ENCODE measurements at places on chromosomes 7 and 10.
A peak's percentile ranks its signal among the peaks of the same experiment; 100 is the strongest.

- no peak for DNase-seq
Observed at GRCh38 chr10:17993361-17993760, 41.6 kb downstream of the SLC39A12 start.

DNA sequence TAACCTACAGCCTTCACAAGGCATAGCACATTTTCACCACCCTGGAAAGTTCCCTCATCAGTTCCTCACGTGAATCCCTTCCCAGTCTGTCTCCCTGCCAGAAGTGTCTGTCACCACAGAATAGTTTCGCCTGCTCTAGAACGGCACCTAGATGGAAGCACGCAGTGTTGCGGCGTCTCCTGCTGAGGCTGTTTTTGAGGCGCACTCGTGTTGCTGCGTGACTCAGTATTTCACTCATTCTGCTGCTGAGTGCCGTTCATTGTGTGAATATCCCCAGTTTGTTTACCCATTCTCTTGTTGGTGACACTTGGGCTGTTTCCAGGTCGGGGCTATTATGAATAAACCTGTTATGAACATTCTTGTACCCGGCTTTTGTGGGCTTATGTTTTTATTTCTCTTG, 12.8 kb downstream of the NOS3 start:
- peak; percentile 70 for DNase-seq

DNA sequence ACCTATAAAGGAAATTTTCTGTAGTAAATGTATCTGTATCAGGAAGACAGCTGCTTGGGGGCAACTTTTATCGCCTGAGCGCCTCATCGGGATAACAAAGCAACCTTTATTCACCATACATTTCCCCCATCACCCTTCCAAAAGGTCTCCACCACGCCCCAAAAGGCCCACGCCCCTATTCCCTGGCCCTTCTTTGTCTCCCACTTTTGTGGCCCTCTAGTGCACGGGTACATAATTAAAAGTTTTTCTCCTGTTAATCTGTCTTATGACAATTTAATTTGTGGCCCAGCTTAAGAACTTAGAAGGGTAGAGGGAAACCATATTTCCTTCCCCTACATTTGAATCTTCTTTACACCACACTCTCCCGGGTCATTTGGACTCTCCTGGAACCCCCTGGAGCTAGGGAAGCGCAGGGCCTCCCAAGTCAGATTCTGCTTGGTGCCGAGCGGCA, 625 bp downstream of the RP9 start:
- no peak for DNase-seq

GRCh38 chr7:34365611-34366010, 292.4 kb upstream of the NPSR1 start:
- DNase-seq, result no peak

DNA sequence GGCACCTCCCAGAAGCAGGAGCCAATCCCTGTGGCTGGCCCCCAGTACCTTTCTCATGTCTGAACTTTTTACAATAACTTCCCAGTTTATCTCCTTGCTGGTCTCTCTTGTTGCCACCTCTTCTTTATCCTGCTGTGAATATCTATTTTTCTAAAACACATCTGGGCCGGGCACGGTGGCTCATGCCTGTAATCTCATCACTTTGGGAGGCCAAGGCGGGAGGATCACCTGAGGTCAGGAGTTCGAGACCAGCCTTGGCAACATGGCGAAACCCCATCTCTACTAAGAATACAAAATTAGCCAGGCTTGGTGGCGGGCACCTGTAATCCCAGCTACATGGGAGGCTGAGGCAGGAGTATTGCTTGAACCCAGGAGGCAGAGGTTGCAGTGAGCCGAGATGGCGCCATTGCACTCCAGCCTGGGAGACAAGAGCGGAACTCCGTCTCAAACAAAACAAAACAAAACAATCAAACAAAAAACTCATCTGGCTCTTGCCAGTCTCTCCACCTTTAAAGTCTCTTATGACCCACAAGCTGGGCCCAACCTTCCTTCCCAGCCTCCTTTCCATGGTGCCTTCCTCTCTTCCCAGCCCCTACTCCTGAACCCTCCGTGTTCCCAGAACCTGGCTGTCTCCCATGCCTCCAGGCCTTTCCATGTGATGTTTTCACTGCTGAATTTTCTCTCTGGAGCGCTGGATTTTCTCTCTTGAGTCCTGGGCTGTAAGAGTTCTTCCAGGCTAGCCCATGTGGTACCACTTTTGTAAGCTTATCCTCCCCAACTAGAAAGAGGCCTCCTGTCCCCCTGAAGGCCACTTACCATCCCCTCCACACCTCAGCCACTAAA, 51.3 kb downstream of the HIP1 start:
- no peak for DNase-seq

- DNase-seq, result no peak
Observed at GRCh38 chr7:97019710-97020225, 4.9 kb downstream of the DLX5 start.

GRCh38 chr10:19570120-19570519, 246.1 kb upstream of the PLXDC2 start:
- no peak for DNase-seq

- no peak for DNase-seq
Observed at GRCh38 chr10:117936976-117937375, 109.8 kb downstream of the RAB11FIP2 start.

- DNase-seq, result no peak
Observed at GRCh38 chr10:49353895-49354566, 41.9 kb downstream of the DRGX start.

DNA sequence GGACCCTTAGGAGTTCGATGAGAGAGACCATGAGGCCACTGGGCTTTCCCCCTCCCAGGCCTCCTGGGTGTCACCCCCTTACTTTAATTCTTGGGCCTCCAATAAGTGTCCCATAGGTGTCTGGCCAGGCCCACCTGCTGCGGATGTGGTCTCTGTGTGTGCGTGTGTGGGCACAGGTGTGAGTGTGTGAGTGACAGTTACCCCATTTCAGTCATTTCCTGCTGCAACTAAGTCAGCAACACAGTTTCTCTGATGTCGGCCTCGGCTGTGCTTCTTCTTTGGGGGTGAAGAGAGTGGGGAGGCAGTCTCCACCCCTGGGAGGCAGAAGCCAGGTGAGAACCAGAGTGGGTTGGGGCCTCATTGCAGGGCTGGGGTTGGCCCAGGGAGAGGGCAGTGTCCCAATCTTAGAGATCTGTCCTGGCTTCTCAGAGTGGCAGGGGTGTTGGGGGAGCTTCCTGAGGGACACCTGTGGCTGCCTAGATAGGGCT, 1.5 kb downstream of the PVRIG start:
- no peak for DNase-seq

DNA sequence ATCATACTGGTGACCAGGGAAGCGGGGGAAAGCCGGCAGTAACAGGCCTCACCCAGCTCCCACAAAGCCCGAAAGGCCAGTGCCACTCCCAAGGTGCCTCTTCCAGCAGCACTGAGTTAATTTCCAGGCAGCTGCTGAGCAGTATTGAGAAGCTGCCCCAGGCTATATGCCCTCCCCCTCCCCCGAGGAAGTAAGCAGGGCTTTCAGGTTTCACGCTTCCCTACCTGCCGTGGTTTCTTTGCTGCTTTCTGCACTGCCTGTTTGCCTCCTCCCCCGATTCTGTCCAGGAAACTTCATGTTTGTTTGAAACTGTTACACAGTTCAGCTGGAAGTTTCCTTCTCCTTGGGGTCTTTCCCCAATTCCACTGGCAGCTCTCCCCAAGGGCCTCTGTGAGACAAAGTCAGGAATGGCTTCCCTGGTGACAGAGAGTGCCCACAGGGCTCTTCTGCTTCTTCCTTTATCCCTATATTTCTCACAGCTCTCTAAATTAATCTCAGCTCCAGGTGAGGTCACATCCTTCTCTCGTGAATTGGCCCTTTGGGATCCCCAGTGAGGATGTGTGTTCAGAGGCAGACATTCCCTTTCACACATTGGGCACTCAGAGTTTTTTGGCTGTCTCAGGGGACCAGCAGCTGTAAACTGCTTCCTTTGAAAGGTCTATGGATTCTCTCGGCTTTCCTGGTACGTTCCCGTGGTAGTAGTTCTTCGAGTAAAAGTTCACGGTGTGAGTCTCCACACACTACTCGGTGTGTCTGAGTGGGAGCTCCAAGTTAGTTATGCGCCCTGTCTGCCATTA, 19.4 kb downstream of the C1GALT1 start:
- DNase-seq, result peak; percentile 53

- no peak for DNase-seq
Observed at GRCh38 chr7:30905078-30906012, 6.3 kb upstream of the AQP1 start.

- DNase-seq, result no peak
Observed at GRCh38 chr10:29026065-29026797, 262.6 kb upstream of the LYZL1 start.

DNA sequence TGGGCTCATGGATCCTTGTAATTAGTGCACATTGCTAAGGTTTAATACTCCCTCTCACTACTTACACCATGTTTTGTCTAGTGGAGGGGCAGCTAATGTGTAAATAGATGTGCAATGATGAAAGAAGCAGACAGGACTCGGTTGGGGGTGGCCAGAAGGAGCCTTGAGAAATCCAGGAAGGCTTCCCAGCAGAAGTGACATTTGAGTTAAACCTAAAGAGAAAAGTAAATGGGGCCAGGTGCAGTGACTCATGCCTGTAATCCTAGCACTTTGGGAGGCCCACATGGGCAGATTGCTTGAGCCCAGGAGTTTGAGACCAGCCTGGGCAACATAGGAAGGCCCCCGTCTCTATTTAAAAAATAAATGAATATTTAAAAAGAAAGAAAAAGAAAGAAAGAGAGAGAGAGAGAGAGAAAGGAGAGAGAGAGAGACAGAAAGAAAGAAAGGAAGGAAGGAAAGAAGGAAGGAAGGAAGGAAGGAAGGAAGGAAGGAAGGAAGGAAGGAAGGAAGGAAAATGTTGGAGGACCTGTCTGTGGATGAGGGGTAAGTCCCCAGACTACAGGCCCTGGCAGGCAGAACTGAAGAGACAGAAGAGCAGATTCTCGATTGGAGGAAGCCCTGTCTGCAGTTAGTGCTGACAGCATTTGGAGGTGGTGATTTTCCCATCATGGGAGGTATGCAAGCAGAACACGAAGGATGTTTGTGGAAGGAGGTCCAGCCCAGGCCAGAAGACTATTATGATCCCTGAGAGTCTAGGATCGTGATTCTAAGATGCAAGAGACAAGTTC, 3.6 kb downstream of the ELN start:
- no peak for DNase-seq

GRCh38 chr7:116497708-116498107, 1.8 kb upstream of the CAV2 start:
- no peak for DNase-seq

GRCh38 chr10:103078676-103079075, 114.4 kb downstream of the NT5C2 start:
- DNase-seq, result no peak

DNA sequence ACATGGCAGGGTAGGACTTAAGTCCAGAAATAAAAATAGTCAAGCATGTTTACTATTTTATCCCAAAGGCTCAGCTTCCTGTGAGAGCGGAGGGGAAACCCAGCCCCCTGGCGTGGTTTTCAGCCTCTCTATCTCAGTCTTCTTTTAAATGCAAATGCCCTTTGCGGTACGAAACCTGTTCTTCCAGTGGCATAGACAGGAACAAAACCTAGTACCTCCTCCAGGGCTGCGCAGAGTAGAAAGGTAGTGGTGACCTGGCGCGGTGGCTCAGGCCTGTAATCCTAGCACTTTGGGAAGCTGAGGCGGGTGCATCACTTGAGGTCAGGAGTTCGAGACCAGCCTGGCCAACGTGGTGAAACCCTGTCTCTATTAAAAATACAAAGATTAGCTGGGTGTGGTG, 181.3 kb upstream of the FOXK1 start:
- DNase-seq, result no peak

DNA sequence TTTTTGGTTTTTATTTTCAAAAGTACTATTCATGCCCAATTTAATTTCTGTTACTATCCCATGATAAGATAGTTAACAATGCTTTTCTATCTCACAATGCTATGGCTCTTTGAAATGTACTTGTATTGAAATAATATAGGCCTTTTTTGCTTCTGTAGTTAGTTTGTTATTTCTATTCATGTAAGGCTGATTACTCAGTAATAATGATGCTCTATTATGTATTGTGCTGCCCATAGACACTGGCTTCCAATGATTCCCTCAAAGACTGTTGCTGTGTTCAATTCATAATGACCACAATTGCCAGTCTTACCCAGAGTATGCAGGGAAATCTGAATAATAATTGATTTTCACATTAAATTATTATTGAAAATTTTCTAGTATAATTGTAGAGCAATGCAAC, 155.5 kb upstream of the POT1 start:
- DNase-seq, result no peak

GRCh38 chr7:138992052-138992531, 10.9 kb upstream of the KIAA1549 start:
- no peak for DNase-seq

GRCh38 chr7:25171071-25171470, 46.0 kb upstream of the CYCS start:
- no peak for DNase-seq

GRCh38 chr10:69956741-69957230, 95.9 kb upstream of the MACROH2A2 start:
- DNase-seq, result no peak

DNA sequence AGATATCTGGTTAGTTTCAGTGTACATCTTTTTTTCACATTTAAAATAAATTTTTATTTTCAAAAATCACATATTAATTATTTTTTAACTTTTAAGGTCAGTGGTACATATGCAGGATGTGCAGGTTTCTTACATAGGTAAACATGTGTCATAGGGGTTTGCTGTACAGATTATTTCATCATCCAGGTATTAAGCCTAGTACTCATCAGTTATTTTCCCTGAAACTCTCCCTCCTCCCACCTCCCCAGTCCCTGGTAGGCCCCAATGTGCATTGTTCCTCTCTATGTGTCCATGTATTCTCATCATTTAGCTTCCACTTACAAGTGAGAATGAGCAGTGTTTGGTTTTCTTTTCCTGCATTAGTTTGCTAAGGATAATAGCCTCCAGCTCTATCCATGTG, 323.0 kb downstream of the C7orf25 start:
- DNase-seq, result no peak

GRCh38 chr7:111743244-111743847, 181.1 kb upstream of the IMMP2L start:
- DNase-seq, result no peak

GRCh38 chr10:1923586-1923985, 186.3 kb upstream of the ADARB2 start:
- DNase-seq, result no peak

DNA sequence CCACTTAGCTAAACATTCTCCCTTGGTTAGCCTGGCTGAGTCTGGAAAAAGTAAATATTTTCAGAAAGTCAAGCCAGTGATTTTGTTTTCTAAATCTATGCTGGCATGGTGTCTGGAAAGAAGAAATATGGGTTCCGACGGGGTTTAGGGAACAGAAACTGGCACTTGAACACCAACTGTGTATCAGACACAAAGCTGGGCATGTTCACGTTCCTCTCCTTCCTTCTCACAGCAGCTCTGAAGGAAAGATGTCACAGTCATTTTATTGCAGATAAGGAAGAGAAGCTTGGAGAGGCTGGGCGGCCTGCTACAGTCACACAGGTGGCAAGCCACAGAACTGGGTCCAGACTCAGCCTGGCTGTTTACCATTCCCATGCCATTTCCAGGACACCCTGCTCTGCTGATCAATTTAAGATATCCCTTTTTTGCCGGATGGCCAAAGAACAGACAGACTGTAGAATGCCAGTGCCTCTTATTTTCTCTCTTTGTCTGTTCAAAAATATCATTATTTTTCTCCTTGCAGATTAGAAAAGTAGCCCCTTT, 118.8 kb downstream of the HERPUD2 start:
- DNase-seq, result no peak
